ENCODE measurements at places on chromosomes 11 and 22.

- DNase-seq: peak; percentile 81
These were observed 3.9 kb downstream of the RHOG start for GRCh38 chr11:3836903-3837302.

GRCh38 chr11:31606893-31607292, 97.3 kb downstream of the ELP4 start:
- DNase-seq: no peak

GRCh38 chr11:78131956-78132355, 7.5 kb downstream of the ALG8 start:
- DNase-seq: no peak

GRCh38 chr11:27153136-27153535, 112.5 kb downstream of the BBOX1 start:
- DNase-seq: no peak

DNA sequence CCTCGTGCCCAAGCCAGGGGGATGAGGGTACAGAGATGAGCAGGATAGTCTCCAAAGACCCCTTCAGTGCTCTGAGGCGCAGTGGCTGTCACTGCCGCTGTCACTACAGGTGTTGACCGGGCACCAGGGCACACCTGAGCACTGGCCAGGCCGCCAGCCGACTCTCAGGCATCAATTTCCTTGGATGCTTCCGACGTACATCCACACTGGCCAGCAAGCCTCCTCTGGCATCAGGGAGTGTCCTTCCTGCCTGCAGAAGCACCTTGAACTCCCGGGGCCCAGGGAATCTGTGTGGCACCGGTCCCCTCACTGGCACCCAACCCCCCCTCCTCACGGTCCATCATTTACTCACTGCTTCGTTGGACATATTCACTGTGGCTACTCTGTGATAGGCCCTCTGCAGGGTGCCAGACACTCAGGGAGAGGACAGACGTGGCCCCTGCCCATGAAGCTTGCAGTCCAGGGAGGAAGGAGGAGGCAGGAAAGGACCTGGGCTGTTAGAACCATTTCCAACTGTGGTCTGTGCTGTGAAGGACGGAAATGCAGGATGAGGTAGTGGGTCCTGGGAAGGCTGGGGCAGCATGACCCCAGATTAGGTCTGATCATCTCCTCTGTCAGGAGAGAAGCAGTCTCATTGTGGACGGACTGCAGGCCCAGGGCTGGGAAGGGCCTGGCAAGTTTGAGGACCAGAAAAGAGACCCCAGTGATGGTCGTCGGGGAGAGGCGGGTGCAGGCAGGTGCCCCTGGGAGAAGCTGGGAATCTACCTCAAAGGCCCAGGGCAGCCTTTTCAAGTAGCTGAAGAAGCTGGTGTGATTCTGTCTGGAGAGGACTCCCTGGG, 46.3 kb upstream of the ANO1 start:
- no peak for DNase-seq
